ENCODE measurements at places on chromosomes 16 and 17.
A peak's percentile ranks its signal among the peaks of the same experiment; 100 is the strongest.

- DNase-seq, result no peak
Observed at GRCh38 chr17:45144199-45145034, 3.9 kb upstream of the HEXIM1 start.

GRCh38 chr17:63221939-63222338 lies 224.2 kb downstream of the CYB561 start:
- no peak for DNase-seq

DNA sequence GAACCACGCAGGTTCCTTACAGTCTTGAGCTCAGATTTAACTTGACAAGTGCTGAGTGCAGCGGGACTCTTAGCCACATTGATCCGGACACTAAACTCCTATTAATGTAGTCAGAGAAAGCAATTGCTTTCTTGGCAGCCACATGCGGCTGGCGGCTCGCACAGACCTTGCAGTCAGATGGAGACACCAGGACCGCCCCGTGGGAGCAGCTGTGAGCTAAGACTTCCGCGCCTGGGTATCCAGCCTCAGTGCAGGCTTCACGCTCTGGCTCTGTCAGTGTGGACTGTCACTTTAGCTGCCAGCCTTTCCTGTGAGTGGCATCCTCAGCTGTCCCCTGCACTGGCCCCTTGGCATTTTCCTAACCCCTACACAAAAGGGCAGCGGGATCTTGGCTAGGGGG lies 80.9 kb upstream of the NLRP1 start:
- DNase-seq, result no peak

DNA sequence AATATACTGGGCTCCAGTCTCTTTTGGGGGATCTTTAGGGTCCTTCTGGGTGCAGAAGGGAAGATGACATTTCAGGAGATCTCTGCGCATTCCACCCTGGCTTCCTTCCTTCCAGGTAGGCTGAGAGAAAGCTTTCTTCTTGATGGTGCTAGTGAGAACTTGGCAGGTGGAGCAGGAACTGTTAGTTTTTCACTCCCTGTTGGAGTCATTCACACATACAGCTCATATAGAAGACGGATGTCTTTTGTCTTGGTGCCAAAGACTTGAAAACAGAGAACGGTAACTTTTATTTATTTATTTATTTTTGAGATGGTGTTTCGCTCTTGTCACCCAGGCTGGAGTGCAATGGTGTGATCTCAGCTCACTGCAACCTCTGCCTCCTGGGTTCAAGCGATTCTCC lies 43.9 kb downstream of the PITPNC1 start:
- DNase-seq, result no peak

- DNase-seq, result no peak
Observed at GRCh38 chr17:80145076-80146075, 1.6 kb downstream of the EIF4A3 start.

GRCh38 chr16:66238696-66239095 lies 127.8 kb upstream of the CDH5 start:
- no peak for DNase-seq

- DNase-seq, result no peak
Observed at GRCh38 chr16:88296437-88297177, 86.2 kb upstream of the ZNF469 start.

- DNase-seq, result no peak
Observed at GRCh38 chr17:49640556-49640955, 37.3 kb downstream of the SPOP start.

DNA sequence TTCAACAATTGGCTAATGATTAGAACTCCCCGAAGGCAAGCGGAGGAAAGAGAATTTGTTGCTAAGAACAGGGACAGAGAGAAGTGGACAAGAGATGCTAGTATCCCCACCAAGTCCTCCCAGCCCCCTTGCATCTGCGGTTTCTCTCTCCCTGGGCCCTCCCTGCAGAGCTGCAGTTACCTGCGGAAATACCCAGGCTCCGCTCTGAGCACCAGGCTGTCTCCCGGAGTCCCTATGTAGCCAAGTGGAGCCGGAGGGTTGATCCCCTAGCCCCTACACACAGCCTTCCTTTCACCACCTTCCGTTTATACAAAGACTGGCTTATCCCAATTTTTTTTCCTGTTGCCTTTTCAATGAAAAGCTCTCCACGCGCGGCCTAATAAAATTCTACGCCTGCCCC lies 834.4 kb downstream of the KCNJ2 start:
- no peak for DNase-seq

- DNase-seq, result no peak
Observed at GRCh38 chr16:10868596-10869469, 8.2 kb upstream of the CIITA start.

- no peak for DNase-seq
Observed at GRCh38 chr16:85641305-85641704, 28.2 kb downstream of the GSE1 start.

- DNase-seq, result no peak
Observed at GRCh38 chr16:84190731-84191388, at the start of gene ADAD2. ADAD2 (plus strand) TSS chr16:84191157; CDS start chr16:84191231, 74 bp downstream.

GRCh38 chr16:1019231-1020090 lies 37.9 kb downstream of the SOX8 start:
- DNase-seq, result no peak

- no peak for DNase-seq
Observed at GRCh38 chr16:21214086-21214485, 2.7 kb upstream of the ZP2 start.

- peak; percentile 15 for DNase-seq
Observed at GRCh38 chr17:69269131-69269998, 40.7 kb upstream of the ABCA10 start.

- no peak for DNase-seq
Observed at GRCh38 chr17:17706140-17707060, 25.1 kb downstream of the RAI1 start.

DNA sequence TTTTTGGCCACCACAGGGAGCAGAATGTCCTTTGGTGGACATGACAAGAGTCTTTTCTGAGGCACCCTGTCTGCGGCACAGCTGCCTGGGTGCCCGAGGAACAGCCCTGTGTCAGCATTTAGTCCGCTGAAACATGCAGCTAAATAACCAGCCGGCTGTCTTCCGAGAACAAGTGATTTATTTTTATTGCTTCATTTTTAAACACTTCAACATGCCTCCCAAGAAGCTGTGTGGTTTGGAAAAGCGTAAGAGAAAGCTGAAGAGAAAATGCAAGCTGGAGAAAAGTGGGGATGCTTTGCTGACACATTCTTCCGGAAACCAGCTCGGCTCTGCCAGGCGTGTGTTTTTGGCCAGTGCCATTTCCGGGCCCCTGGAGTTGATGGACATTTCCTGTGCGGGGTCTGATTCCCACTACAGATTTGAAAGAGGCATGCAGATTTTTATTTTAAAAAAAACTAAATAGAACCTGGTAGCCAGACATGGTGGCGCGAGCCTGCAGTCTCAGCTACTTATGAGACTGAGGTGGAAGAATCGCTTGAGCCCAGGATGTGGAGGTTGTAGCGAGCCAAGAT lies 94.7 kb downstream of the SEC14L1 start:
- DNase-seq, result no peak

Measured in LNCaP clone FGC (cell line).